ENCODE measurements at places on chromosomes 4 and X. TPM values are rescaled to one million over a fixed set of nuclear protein-coding genes. Genes with fewer than 3 reads are reported as not detected.

DNA sequence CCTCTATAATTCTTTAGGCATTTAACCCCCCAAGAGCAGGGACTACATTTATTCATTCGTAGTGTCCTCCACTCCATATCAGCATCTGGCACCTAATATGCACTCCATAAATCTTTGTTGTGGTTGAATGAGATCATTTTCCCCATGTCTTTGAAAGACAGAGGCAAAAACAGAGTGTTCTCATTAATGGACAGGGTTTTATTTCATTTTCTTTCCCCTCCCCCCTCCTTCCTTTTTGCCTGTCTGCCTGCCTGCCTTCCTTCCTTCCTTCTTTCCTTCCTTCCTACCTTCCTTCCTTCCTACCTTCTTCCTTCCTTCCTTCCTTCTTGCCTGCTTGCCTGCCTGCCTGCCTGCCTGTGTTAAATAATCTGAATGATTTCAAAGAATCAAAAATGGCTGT, 83.2 kb downstream of the SHROOM3 start:
- no peaks in the 10 kb centered on the region for H3K4me1 ChIP-seq
- H3K27me3 ChIP-seq: no peaks in the 10 kb centered on the region
- DNase-seq: no peak
- H3K36me3 ChIP-seq: no peaks in the 10 kb centered on the region
- no peak overlapping the region for H3K27ac ChIP-seq
- H3K4me3 ChIP-seq: no peak overlapping the region

DNA sequence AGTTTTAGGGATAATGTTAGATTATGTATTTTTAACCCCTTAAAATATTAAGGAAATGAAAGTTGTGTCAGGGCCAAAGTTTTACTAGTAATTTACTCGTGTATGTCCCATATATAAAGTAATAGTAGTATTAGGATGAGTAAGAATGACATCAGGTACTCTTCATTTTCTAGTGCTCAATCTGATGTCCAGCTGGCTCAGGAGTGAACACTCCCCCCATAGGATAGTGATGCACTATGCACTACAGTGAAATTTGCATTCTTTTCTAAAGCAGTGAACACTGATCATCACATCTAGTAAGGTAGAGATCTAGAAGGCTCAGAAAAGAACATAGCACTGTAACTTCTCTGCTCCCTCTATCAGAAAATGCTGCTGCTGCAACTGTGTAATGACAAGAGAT, 409.7 kb downstream of the GLUD2 start:
- DNase-seq: no peak
- H3K36me3 ChIP-seq: no peaks in the 10 kb centered on the region
- no peaks in the 10 kb centered on the region for H3K4me1 ChIP-seq
- H3K4me3 ChIP-seq: no peak overlapping the region

GRCh38 chr4:150886597-150886996, 128.5 kb downstream of the LRBA start:
- no peak overlapping the region for H3K4me3 ChIP-seq
- no peaks in the 10 kb centered on the region for H3K4me1 ChIP-seq
- H3K27me3 ChIP-seq: no peaks in the 10 kb centered on the region
- no peak for DNase-seq
- no peaks in the 10 kb centered on the region for H3K36me3 ChIP-seq
- no peak overlapping the region for H3K27ac ChIP-seq

DNA sequence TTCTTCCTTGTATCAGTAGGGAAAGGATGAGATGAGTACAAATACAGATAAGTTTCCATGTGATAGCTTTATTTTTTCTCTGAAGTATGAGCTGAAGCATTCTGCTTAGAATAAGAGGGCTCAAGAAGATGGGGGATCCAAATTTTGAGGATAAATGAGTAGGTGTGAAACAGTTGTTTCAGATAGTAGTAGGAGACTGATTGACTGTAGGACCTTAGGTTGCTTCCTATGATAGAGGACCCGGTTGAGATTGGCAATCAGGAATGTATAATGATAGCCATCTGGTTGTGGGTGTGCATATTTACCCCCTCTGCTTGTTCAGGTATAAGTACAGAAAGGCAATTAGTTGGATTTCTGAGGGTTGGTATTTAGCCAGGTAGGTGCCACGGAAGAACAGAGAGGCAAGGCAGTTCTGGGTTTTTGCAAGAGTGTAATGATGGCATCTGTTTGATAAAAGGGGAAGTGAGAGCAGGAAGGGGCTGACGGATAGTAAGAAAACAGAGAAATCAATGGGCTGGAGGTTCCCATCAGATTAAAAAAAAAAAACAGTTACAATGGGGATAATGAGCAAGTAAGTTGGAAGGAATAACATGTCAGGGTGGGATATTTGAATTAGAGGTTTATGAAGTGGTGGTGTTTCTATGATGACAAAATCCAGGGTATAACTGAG, 13.7 kb downstream of the OCRL start:
- DNase-seq: no peak
- H3K36me3 ChIP-seq: peaks cover 21% of the 10 kb centered on the region
- H3K4me3 ChIP-seq: no peak overlapping the region
- peaks cover 11% of the 10 kb centered on the region for H3K4me1 ChIP-seq

GRCh38 chrX:65894133-65894532, 145.7 kb downstream of the VSIG4 start:
- H3K4me3 ChIP-seq: no peak overlapping the region
- H3K4me1 ChIP-seq: no peaks in the 10 kb centered on the region
- DNase-seq: no peak
- no peak overlapping the region for H3K27ac ChIP-seq

DNA sequence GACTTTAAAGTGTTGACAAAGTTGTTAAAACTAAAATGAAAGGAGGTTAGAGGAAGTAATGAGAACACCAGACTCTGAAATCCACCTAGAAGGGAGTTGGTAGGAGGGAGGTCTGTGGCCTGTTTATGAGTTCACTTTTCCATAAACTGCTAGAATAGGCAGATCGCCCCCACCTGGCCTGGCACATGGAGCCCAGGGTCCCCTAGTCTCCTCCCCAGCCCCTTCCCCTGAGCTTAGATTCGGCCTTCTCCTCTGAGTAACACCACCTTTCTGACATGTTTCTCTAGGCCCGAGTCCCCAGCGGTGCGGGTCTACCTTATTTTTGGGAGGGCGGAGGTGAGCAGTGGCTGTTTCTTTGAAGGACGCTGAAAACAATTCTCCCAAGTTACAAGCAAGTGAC, 54.5 kb upstream of the FAT1 start:
- H3K27ac ChIP-seq: no peak overlapping the region
- no peaks in the 10 kb centered on the region for H3K36me3 ChIP-seq
- no peaks in the 10 kb centered on the region for H3K27me3 ChIP-seq
- no peak for DNase-seq
- no peaks in the 10 kb centered on the region for H3K4me1 ChIP-seq

DNA sequence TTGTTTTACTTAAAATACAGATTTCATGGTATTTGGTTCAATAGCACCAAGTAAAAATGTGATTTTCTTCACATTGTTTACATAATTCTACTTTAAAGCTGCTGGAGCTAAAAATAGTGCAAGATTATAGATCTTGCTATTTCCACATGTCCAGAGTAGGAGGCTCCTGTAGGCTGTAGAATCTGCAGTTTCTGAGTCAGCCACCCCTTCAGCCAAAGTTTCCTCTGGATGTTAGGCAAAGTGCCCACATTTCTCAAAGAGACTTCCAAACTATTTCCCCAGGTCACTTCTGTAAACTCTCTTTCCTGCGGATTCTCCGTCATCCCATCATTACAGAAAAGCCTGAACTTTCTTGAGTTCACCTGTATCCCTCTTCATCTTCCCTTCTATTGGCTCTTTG, 342.5 kb upstream of the FSTL5 start:
- H3K4me1 ChIP-seq: no peaks in the 10 kb centered on the region
- no peaks in the 10 kb centered on the region for H3K36me3 ChIP-seq
- no peak overlapping the region for H3K4me3 ChIP-seq
- no peaks in the 10 kb centered on the region for H3K27me3 ChIP-seq
- no peak overlapping the region for H3K27ac ChIP-seq

GRCh38 chrX:111567542-111568255, 56.3 kb downstream of the SERTM2 start:
- H3K36me3 ChIP-seq: no peaks in the 10 kb centered on the region
- no peaks in the 10 kb centered on the region for H3K27me3 ChIP-seq
- H3K4me3 ChIP-seq: no peak overlapping the region
- no peaks in the 10 kb centered on the region for H3K4me1 ChIP-seq
- H3K27ac ChIP-seq: no peak overlapping the region
- no peak for DNase-seq

ATG4A gene
- total RNA-seq: 10.8 TPM

CD99L2 gene
- total RNA-seq: 91.5 TPM

TREX2 gene
- 0.78 TPM for total RNA-seq

DRD5 gene
- total RNA-seq: not detected

Data from esophagus muscularis mucosa (tissue), 4 donors.